Fibroblast of the aortic adventitia (primary cell): ENCODE measurements at places on chromosomes 4 and X. TPM values are rescaled to one million over a fixed set of nuclear protein-coding genes. Genes with fewer than 3 reads are reported as not detected.

The TRAPPC11 gene
- total RNA-seq = 51.5 and 319 TPM in 2 replicates

The RPS6KA6 gene
- total RNA-seq = 4.2 and 7.0 TPM in 2 replicates

The MAGEE2 gene
- total RNA-seq = not detected in 2 replicates

The CXCL11 gene
- not detected in 2 replicates for total RNA-seq

The ZNF630 gene
- 0.81 and 2.0 TPM in 2 replicates for total RNA-seq

The PRKX gene
- total RNA-seq = 5.7 and 7.5 TPM in 2 replicates

The PPP1R3F gene
- 4.2 and 6.9 TPM in 2 replicates for total RNA-seq

The SEPSECS gene
- total RNA-seq = 5.3 and 8.8 TPM in 2 replicates

The KLHL15 gene
- 7.0 and 13.2 TPM in 2 replicates for total RNA-seq

The PDLIM3 gene
- 3.0 and 10.1 TPM in 2 replicates for total RNA-seq

The EREG gene
- 15.0 TPM in 1 of 2 replicates, not detected in the other for total RNA-seq

The SORCS2 gene
- 0.27 and 5.4 TPM in 2 replicates for total RNA-seq

The TMEM33 gene
- total RNA-seq = 64.4 and 164 TPM in 2 replicates

The HEPH gene
- total RNA-seq = 29.5 and 52.8 TPM in 2 replicates

The GSX2 gene
- not detected in 2 replicates for total RNA-seq

The F11 gene
- not detected in 2 replicates for total RNA-seq

The TACR3 gene
- 0.09 TPM in 1 of 2 replicates, not detected in the other for total RNA-seq

The TCEAL9 gene
- 225 and 327 TPM in 2 replicates for total RNA-seq

The FRG2 gene
- total RNA-seq = not detected in 2 replicates

The EIF2S3 gene
- 149 and 349 TPM in 2 replicates for total RNA-seq

The MAGEB10 gene
- total RNA-seq = not detected in 2 replicates

The SAP30 gene
- 14.0 and 21.4 TPM in 2 replicates for total RNA-seq

The PHEX gene
- 5.6 and 6.7 TPM in 2 replicates for total RNA-seq

The PTPN13 gene
- 41.6 and 67.6 TPM in 2 replicates for total RNA-seq

The RCHY1 gene
- total RNA-seq = 27.3 and 44.0 TPM in 2 replicates

The ANK2 gene
- 190 and 200 TPM in 2 replicates for total RNA-seq

The NXF2B gene
- total RNA-seq = not detected in 2 replicates

The AREG gene
- total RNA-seq = 0.54 TPM in 1 of 2 replicates, not detected in the other

The GPRASP1 gene
- total RNA-seq = 2.5 and 11.5 TPM in 2 replicates

The PDGFRA gene
- 707 and 865 TPM in 2 replicates for total RNA-seq

The TSR2 gene
- 12.2 and 28.6 TPM in 2 replicates for total RNA-seq

The GASK1B gene
- total RNA-seq = 22.3 and 37.6 TPM in 2 replicates

The PDCL2 gene
- total RNA-seq = not detected in 2 replicates

The TMSB15A gene
- 1.4 TPM in 1 of 2 replicates, not detected in the other for total RNA-seq

The GAB1 gene
- total RNA-seq = 22.8 and 49.3 TPM in 2 replicates

The TCEANC gene
- total RNA-seq = 3.9 and 4.2 TPM in 2 replicates

The GAB3 gene
- 1.2 and 4.2 TPM in 2 replicates for total RNA-seq

The C4orf50 gene
- total RNA-seq = 0.08 TPM in 1 of 2 replicates, not detected in the other

The MAP7D3 gene
- total RNA-seq = 18.6 and 23.1 TPM in 2 replicates

The GPC3 gene
- 16.4 TPM in 1 of 2 replicates, not detected in the other for total RNA-seq

The GRPEL1 gene
- 8.6 and 16.1 TPM in 2 replicates for total RNA-seq

The UGT2B28 gene
- not detected in 2 replicates for total RNA-seq

The P2RY4 gene
- 0.09 and 0.41 TPM in 2 replicates for total RNA-seq

The UNC5C gene
- 0.90 and 2.2 TPM in 2 replicates for total RNA-seq

The SHISA3 gene
- 2.0 and 6.0 TPM in 2 replicates for total RNA-seq

The KCNIP4 gene
- 0.82 and 1.7 TPM in 2 replicates for total RNA-seq

The APBB2 gene
- total RNA-seq = 41.5 and 75.8 TPM in 2 replicates
